ENCODE measurements at places on chromosomes 12 and 14.

DNA sequence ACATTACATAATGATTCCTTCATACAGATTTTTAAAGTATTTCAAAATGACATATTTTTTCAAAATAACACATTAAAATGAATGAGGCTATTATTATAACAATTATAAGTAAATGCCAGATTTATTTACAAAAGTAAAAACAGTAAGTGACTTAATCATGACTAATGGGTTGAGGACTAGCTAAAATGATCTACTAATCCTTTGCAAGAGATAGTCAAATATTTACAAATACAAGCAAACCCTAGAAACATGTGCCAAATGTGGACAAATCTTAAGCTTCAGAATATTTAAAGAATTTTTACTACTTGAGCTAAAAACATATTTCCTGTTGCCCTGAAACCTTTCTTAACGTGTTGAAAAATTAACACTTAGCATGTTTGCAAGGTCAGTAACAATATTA is 74.8 kb downstream of the KIF21A start:
- no peak for DNase-seq

- no peak for DNase-seq
These were observed 1.5 kb downstream of the TSHR start for GRCh38 chr14:80956922-80957321.

DNA sequence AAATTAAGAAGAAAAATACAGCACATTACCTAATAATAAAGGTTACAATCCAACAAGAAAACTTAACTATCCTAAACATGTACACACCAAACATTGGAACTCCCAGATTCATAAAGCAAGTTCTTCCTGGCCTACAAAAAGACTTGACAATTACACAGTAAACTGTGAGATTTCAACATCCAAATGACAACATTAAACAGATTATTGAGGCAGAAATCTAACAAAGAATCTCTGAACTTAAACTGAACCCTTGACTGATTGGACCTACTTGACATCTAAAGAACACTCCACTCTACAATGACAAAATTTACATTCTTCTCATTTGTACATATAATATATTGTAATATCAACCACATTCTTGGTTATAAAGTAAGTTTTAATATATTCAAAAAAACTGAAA is 1341.3 kb downstream of the LRFN5 start:
- DNase-seq, result no peak

- no peak for DNase-seq
These were observed 35.8 kb downstream of the FBXO34 start for GRCh38 chr14:55306938-55307589.

- no peak for DNase-seq
These were observed 8.1 kb upstream of the TMED10 start for GRCh38 chr14:75184492-75184891.

GRCh38 chr12:102433304-102433703 is 47.1 kb downstream of the IGF1 start:
- no peak for DNase-seq

DNA sequence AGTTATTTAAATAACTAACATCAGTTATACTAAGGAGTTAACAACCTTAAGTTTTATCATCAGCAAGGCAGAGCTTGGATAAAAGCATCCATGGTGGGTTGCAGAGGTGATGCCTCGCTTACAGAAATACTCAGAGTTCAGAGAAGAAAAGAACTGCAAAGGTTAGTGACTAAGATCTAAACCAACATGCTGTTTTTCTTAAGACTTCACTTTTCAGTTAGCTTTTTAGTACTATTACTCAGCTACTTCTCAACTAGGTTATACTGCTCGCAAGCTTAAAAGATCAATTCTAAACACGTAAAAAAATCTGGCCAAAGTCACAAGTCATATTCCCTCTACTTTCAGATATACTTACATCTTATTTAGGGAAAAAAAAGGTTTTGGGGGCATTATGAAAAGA is 2.8 kb downstream of the PPP1CC start:
- no peak for DNase-seq

DNA sequence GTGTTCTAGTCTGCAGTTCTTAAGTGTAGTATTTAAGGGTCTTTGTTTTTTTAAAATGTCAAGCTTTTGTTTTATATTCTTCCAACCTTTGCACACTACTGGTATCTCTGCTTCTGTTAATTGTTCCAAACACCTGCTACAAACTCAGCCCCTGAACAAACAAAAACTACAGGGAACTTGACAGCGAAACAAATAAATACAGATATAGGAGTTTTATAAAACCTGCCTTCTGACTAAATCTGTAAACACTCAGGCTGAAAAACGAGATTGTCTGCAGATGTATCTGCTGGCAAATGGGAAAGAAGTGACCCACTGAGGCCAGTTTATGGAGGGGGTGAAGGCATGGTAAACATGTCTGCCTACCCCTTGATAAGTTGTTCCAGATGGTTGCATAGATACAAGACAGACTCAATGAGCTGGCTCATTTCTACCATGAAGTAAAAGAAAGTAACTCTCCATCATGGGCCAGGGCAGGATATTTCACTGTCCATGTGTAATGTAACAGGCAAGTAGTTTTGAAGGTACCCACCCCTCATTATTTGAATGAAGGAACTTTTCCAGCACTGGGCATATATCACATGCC is 75.6 kb downstream of the LMO3 start:
- no peak for DNase-seq

DNA sequence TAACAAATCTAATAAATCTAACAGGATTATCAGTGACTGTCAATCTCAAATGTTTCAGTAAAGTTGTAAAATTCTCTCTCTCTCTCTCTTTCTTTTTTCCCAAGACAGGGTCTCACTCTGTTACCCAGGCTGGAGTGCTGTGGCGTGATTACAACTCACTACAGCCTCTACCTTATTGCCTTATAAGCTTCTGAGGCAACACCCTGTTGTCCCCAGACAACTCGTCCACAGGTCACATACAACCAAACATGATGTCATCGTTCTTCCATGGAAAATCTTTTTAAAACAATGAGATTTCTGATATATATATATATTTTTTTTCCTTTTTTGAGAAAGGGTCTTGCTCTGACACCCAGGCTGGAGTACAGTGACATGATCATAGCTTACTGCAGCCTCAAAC is 151.4 kb upstream of the RGS6 start:
- no peak for DNase-seq

DNA sequence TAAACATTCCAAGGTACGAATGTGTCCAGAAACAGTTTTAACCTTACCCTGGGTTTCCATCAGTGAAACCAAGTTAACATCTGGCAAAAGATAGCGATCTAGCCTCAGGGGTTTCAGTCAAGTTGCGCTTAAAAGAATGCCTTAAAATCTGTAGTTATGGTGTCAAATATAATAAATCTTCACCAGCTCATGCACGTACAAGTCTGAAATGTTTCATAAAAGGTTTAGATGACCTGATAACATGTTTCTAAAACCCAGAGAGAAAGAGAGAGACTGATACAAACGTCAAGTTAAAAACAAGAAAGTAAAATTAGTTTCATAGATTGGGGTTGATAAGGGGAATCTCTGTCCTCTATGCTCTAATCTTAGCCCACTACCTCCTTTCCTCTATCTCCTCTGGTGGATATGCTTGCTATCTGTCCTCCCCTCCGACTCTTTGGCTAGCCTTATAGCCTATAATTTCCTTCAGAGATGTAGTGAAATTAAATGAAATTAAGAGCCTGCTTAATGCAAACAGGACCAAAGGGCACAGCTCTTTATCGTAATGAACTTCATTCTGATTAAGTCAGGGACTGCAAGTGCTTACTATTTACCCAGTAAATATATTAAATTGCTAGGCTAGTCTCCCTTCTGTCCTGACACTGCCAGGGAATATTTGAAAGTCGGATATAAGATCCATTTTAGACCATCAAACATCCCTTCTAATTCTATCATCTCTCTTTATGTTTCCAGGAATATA is 18.4 kb upstream of the FOS start:
- DNase-seq, result no peak

DNA sequence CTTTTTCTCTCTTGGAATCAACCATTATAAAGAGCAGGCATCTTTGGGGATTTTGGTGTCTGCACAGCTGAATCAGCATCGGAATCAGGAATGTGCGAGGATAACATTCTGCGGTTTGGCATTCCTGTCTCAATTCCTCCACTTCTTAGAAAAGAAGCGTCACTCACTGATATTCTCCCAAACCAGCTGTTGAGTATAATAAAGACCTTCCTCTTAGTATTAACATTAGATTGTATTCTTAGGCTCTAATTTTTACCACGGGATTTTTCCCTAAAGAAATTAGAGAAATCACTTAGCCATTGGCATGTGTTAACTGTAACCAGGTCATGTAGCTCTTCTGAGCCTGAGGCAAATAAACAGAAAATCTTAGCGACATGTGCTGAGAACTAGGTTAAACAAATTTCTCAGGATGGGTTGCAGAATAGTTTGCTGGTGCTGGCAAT is 128.7 kb downstream of the TMX1 start:
- DNase-seq, result no peak

- no peak for DNase-seq
These were observed 12.6 kb upstream of the SERPINA10 start for GRCh38 chr14:94305620-94306019.

- DNase-seq, result peak; percentile 54
These were observed 274.7 kb downstream of the EGLN3 start for GRCh38 chr14:33676135-33676566.

DNA sequence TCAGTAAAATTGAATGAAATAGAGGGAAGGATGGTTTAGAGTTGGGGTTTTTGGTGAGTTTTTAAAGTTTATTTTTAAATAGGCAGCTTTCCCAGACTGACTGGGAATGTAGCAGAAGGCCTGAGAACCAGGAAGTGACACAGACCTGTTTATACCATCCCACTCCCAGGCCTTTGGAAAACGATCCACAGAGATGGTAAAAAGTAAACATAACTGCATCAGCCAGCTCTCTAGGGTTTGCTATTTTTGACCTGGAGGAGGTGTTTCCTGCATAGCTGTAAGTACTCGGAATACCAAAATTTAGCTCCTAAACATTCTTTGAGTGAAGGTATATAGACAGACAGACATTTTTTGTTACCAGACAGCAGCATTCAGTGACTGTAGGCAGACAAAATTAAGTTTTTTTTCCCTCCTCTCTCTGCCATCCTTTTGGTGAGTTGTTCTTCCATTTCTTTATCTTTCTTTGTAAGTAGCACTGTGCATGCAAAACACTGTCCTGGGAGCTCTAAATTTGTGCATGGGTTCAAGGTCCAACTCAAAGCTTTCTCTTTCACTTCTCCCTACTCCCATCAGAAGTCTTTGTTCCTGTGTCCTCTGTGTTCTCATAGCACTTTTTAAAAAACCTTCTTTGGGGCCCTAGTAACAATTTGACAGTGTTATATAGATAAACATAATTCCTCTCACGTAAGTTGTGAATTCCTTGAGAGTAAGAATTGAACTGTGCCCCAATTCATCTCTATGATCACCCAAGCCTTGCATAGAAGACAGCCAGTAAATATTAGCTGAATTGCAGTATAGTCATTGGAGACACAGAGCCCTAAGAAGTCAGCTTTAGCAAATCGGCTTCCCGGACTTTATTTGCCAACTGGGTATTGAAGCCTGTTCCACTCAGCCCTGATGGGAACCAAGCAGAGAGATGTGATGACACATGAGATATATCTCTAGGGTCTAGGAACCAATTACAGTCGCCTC is 37.4 kb downstream of the SUSD6 start:
- DNase-seq, result peak; percentile 66

DNA sequence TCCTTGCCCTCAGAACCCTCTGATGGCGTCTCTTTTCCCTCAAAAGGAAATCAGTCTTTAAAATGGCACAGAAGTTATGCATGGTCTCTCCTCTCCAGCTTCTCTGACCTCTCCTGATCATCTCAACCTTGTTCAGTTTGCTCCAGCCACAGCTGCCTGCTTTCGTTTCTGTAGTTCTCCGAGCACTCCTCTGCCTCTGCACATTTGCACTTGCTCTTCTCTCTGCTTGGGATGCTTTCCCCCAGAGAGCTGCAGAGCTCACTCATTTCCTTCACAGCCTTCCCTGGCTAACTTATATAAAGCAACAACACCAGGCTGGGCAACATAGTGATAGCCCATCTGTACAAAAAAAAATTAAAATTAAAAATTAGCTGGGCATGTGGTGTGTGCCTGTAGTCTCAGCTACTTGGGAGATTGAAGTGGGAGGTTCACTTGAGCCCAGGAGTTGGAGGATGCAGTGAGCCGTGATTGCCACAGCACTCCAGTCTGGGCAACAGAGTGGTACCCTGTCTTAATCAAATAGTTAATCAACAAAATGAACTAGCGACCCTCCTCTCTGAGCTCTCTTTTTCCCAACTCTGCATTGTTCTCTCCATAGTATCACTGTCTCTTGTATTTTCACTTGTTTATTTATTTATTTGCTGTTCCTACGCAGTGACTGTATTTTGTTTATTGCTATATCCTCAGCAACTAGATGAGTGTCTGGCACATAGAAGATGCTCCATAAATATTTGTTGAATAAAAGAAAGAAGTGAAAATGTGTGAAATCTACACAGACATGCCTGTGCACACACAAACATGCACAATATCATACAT is 37.7 kb downstream of the PPFIBP1 start:
- DNase-seq, result no peak

GRCh38 chr14:81105961-81106360 is 114.8 kb downstream of the GTF2A1 start:
- no peak for DNase-seq

- DNase-seq, result no peak
These were observed 29.4 kb downstream of the KCNA5 start for GRCh38 chr12:5073054-5073453.

- no peak for DNase-seq
These were observed 123.9 kb downstream of the PRMT8 start for GRCh38 chr12:3614806-3615466.

DNA sequence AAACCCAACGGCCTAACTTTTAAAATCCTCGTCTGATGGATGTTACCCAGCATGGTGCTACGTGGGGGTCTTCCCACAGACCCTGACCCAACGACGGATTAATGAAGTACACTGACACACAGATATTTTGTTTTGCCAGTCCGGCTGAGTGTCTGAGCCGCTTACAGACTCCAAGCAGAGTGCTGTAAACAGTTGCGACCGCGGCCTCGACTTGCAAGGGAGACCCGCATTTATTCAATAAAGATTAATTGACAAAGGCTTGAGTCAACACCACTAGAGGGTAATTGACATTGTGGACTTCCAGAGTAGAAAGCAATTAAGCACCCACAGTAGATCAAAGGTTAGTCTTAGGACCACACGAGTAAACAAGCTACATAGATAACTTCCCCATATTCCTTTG is 1042.4 kb downstream of the AACS start:
- DNase-seq, result no peak

- no peak for DNase-seq
These were observed 43.6 kb downstream of the RAD51B start for GRCh38 chr14:67863223-67863622.

- DNase-seq, result no peak
These were observed 93.8 kb downstream of the MED13L start for GRCh38 chr12:116183741-116184141.

- DNase-seq, result peak; percentile 91
These were observed at the start of gene PITPNM2 for GRCh38 chr12:123150744-123151456. Gene PITPNM2, minus strand, starts transcription at chr12:123151090. Its CDS starts 116,500 bp downstream, at chr12:123034590.

- no peak for DNase-seq
These were observed 23.7 kb downstream of the KCNA1 start for GRCh38 chr12:4933411-4933810.

DNA sequence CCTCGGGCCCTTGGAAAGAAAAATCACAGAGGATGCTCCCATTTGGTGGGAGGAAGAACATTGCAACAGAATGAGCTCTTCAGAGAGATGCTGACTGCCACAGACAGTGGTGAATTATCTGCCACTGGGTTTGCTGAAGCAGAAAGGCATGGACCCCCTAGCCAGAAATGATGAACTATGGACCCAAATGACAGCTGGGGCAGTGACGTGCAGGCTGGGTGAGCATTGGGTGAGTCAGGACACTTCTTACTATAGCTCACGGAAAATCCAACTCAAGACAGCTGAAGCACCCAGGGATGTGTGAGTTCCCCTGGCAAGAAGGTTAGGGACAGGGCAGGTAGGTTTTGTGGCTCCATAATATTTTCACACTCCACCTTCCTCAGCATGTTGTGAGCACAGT is 993.2 kb downstream of the BCL11B start:
- no peak for DNase-seq
